ENCODE measurements at places on chromosomes 1 and 21.

DNA sequence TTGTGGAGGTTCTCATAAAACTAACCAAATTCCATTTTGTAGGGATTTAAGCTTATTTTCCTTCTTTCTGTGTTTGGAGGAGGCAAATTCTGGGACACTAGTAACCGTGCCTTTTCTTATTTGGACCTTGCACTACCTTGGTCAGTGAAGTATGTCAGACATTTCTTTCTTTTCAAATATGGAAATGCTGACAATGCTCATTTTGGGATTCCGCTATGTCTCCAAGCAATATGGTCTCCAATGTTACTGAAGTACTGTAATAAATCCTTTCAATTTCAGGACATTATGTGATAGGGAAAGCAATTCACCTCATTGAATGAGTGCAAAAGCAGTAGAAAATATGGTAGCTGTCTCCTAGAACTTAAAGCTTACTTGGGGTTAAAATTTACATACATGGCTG lies 372.3 kb downstream of the HLX start:
- DNase-seq = no peak

DNA sequence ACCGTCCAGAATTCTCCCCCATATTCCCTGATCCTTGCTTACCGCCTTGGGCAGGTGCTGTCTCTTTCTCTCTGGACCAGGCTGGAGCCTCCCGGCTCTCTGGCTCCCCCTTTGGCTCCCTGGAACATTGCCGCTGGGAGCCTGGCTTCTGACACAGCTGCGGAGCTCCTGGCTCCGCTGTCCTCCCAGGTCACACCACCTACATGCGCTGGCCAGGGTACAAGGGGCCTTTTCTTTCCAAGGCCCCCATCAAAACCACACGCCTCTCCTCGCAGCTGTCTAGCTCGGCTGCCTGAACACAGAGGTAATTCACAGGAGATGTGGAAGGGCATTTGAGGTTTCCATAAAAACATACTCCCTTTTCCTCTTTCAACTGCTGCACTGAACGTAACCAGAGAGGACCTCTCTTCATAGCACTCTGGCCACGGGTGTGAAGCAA lies 7.5 kb upstream of the ZNF648 start:
- DNase-seq = peak; percentile 79

- DNase-seq = no peak
These were observed 80.1 kb downstream of the FCRL5 start for GRCh38 chr1:157472056-157472701.

DNA sequence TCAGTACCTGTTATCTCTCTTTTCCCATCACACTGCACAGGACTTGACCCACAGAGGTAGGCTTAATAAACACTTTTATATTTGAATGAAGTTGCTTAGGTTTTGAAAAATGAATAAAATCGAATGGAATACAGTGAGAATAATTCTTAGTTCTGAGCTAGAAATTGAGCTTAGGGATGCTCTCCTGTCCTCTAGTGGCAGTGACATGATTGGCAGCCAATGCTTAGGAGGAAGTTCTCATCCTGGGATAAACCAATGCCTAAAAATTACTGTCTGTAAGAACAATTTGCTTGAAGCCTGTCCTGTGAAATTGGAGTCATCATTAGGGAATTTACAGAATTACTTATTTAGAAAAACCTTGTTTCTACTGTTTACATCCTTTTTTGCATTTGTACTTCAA lies 21.3 kb upstream of the CYP4X1 start:
- peak; percentile 32 for DNase-seq

DNA sequence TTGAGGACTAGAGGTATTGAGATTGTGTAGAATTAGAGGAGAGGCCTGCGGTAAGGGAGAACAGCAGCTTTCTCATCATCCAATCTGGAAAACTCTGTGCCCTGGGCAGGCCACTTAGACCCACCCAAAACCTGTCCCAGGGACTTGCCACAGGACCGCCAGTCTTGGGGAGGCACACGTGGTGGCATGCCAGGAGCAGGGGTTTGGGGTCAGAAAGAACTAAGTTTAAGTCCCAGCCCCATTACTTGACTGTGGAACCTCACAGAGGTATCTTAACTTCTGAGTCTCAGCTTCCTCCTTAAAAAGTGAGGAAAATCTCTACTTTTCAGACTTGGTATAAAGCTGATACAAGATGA lies 356.6 kb downstream of the HHAT start:
- DNase-seq = no peak

DNA sequence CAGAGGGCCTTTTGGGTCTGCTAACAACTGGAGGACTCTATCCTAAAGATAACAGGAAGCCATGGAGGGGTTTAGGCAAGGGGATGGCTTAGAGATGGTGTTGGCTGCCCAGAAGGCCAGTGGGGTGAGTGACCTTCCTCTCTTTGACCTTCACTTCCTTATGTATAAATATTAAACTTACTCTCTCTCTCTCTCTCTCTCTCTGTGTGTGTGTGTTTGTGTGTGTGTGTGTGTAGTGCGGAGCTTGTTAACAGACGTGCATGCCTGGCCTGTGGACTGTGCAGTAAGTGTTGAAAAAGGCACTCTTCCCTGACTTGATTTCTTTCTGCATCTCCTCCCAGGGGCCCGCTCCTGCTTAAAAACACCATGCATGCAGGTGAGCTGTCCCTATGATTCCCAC lies 10.0 kb downstream of the MROH7 start:
- DNase-seq = no peak

DNA sequence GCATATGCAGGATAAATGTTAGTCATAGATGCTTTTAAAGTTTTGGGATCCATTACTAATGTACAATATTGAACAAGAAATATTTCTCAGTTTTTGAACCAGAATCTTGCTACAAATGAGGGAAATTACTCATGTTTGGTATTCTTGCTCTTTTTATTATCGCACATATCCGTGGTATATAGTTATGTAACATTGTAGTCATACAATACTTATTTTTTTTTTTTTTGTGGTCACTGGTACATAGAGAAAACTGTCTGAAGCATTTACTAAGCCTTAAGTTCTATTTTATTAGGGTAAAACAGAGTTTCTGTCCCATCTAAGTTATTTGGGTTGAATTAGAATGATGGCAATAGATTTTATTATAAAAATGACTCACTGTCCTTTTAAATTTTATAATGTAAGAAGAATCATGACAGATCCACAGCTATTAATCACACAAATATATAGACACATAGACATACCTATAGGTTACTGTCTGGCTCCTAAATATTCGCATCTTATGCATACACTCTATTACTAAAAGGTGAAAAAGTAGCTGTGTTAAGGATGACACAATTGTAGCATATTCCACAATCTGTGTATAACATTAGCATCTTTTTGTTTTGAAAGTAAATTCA lies 18.0 kb upstream of the PRKAA2 start:
- DNase-seq = no peak

GRCh38 chr1:62774971-62775595 lies 8.8 kb upstream of the ATG4C start:
- peak; percentile 67 for DNase-seq

DNA sequence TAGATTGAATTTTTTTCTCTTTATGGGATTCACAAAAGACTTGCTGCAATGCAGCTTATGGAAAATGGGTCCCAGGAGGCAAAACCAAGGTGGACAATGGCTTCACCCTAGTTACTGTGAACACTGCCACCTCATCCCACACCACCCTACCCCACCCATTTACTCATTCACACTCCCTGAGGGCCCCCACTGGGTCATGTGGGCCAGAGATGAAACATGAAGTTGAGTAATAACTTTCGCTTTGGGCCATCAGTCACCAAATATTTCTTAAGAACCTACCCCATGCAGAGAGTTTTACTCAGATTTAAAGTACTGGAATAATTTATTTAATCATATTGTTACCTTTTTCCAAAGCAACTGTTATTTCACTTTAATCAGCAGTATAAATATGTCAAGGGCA lies 191.8 kb downstream of the TPR start:
- peak; percentile 50 for DNase-seq

DNA sequence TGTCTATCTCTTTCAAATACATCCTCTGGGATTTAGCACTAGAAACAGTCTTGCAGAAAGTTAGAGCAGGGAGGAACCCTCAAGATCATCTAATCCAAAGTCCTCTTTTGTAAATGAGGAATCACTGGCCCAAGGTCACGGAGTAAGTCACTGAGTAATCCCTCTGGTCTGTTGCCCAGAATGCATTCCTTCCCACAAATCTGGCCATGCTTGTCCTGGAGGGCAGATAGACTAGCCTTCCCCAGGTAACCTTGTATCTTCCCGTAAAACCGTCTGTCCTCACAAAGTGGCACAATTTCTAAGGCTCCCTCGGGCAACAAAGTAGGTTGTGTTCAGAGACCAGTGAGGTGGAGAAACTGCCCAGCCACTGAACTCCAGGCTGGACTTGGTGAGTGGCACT lies 46.2 kb downstream of the DDR2 start:
- no peak for DNase-seq

GRCh38 chr21:25405984-25406383 lies 201.3 kb downstream of the MRPL39 start:
- no peak for DNase-seq

GRCh38 chr1:102163799-102164198 lies 167.1 kb upstream of the OLFM3 start:
- no peak for DNase-seq

DNA sequence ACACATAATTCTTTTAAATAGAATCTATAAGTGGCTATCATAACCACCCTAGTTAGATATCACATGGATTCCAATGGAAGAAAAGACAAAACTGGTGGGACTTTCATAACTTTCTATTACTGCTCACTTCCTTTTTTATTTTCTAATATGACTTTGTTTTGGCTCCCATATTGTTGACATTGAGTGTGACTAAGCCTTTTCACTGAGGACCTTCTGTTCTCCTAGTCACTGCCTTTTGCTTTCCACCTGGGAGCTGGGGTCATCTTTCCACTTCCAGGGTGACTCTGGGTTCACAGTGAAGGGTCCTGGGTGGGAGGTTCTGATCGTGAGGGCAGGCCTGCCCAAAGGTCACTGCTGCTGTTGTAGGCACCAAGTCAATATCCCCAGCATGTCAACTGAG lies 275.8 kb downstream of the TGFB2 start:
- DNase-seq = no peak

GRCh38 chr1:108000620-108001111 lies 35.7 kb upstream of the VAV3 start:
- DNase-seq = no peak

DNA sequence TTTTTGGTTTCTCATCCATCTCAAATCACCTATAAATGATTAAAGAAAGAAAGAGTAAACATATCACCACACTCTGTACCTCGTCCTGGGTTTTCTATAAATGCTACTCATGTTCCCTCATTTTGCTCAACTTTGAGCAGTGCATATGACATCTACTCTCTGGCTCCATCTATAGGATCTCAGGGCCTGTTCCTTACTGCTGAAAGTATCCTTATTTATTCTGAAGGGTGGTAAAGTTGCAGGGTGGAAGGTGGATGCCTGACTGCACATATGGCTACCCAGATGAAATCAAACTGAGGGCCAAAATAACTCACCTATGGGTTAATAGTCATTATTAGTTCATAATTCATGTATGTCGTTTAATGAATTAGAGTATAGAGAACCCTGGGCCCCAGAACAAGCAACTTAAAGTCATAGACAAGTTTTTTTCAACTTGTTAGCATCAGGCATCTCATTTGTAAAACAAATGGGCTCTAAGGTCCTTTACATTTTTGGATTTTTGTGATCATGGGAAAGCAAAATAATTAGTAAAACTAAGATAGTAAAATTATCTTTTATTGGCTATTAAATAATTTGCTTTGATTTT lies 46.5 kb downstream of the NCF2 start:
- DNase-seq = peak; percentile 72
